Adrenal gland (tissue), 19 donors: ENCODE measurements at places on chromosomes 6 and 20. TPM values are rescaled to one million over a fixed set of nuclear protein-coding genes. Genes with fewer than 3 reads are reported as not detected.

GRCh38 chr20:33023439-33024242 lies 7.8 kb upstream of the BPIFB6 start:
- no peaks in the 10 kb centered on the region for H3K4me1 ChIP-seq
- H3K27me3 ChIP-seq, result no peaks in the 10 kb centered on the region

DNA sequence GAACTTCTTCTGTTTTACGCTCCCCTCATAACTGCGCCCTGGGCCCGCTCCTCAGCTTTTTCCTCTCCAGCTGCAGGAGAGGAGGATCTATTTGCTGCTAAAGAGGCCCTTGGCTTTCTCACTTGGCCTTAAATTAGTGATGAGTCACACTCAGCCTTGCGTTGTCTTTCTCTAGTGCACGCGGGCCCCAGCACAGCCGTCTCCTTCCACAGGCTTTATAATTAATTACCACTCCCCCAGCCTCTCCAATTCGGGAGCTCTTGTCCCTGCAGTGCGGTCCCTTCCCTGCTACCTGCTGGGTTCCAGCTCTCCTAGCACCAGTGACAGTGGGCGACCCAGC lies 25.2 kb downstream of the PACSIN1 start:
- H3K27me3 ChIP-seq, result no peaks in the 10 kb centered on the region
- DNase-seq, result peak; percentile 57
- peaks cover 5% of the 10 kb centered on the region for H3K4me1 ChIP-seq
- no peaks in the 10 kb centered on the region for H3K36me3 ChIP-seq
- no peak overlapping the region for H3K4me3 ChIP-seq

- no peak for DNase-seq
- H3K27me3 ChIP-seq, result no peaks in the 10 kb centered on the region
- H3K4me3 ChIP-seq, result no peak overlapping the region
- no peaks in the 10 kb centered on the region for H3K36me3 ChIP-seq
- H3K4me1 ChIP-seq, result peaks cover 27% of the 10 kb centered on the region
These were observed 19.5 kb upstream of the IER3 start for GRCh38 chr6:30763618-30764489.

DNA sequence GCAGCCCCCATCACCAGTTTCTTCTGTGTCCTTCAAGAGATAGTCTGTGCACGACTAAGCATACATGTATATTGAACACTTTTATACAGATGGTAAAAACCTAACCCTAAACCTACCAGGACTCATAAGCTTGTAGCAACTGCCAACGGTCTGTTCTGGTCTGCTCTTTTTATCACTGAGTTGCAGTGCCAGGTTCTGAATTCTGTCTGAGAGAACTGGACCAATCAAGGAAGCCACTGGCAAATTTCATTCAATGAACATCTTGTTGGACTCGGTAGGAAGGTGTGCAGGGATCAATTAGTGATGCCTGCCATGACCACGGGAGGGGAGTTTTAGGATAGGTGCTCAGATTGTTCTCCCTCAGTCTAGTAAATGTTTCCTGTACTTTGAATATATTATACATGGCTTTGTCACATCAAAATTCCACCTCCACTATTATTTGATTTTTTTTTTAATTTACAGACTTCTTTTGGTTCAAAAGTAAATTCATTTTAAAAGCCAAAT lies 146.8 kb downstream of the EYA2 start:
- H3K27ac ChIP-seq, result no peak overlapping the region
- no peak overlapping the region for H3K4me3 ChIP-seq
- no peaks in the 10 kb centered on the region for H3K36me3 ChIP-seq

DNA sequence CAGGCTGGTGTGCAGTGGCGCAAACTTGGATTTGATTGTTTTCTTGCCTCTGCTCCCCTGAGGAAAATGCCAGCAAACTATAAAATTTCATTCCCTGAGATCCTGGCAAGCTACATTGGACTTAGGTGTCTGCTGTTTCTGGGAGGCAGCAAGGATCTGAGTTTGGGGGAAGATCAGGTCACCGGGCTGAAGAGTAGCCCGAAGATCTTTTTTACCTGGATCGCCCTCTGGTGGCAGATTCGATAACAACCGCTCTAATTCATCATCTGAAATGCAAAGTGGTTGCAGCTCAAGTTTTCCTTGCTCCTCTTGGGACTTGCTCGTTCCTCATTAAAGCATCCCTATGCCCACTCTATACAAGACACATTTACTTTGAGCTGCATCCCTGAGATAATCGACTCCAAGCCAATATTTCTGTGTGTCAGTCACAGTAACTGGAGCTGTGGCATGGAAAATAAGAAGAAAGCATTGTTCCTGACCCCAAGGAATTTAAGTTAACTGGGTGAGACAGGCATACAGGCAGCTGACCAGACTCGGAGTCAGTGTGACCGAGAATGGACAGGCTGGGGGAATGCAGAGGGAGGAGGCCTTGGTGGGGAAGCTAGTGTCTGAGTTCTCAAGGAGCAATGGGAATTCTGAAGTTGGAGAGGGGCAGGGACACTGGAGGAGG lies 131.8 kb upstream of the PROKR2 start:
- H3K27me3 ChIP-seq, result peaks cover 18% of the 10 kb centered on the region
- peak; percentile 72 for DNase-seq
- no peak overlapping the region for H3K4me3 ChIP-seq
- no peaks in the 10 kb centered on the region for H3K4me1 ChIP-seq
- H3K27ac ChIP-seq, result no peak overlapping the region
- H3K36me3 ChIP-seq, result no peaks in the 10 kb centered on the region

DNA sequence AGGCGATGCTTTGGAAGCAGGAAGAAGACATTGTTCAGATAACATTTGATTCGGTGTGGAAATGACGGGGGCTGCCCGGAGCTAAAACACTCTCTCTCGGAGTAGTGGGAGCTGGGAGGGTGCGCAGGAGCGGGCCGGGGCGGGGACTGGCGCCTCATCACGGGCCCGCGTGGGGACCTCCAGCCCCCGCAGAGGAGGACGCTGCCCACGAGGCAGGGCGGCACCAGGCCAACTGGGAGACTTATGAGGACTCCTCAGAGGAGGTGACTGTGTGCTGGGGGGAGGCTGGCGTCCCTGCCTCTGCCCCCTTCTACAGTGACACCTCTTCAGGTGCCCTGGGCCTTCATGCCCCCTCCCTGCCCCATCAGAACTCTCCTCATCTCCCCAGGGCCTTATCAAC lies 15.2 kb downstream of the DDO start:
- no peaks in the 10 kb centered on the region for H3K27me3 ChIP-seq
- peaks cover 5% of the 10 kb centered on the region for H3K4me1 ChIP-seq
- DNase-seq, result no peak
- no peak overlapping the region for H3K4me3 ChIP-seq

Gene ENPP5
- 9.7 TPM for polyA plus RNA-seq

DNA sequence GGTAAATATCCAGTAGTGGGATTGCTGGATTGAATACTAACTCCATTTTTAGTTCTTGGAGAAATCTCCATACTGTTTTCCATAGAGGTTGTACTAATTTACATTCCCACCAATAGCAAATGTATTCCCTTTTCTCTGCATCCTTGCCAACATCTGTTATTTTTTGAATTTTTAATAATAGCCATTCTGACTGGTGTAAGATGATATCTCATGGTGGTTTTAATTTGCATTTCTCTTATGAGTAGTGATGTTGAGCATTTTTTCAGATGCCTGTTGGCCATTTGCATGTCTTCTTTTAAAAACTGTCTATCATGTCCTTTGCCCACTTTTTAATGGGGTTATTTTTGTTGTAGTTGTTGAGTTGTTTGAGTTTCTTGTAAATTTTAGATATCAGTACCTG lies 253.2 kb downstream of the HAO1 start:
- DNase-seq, result no peak
- no peaks in the 10 kb centered on the region for H3K27me3 ChIP-seq
- no peak overlapping the region for H3K27ac ChIP-seq
- no peaks in the 10 kb centered on the region for H3K4me1 ChIP-seq
- H3K4me3 ChIP-seq, result no peak overlapping the region

GRCh38 chr6:113018351-113019151 lies 671.4 kb downstream of the RFPL4B start:
- peak; percentile 64 for DNase-seq
- H3K27me3 ChIP-seq, result no peaks in the 10 kb centered on the region
- no peaks in the 10 kb centered on the region for H3K36me3 ChIP-seq
- peak overlapping the region; percentile 76 for H3K27ac ChIP-seq
- no peaks in the 10 kb centered on the region for H3K4me1 ChIP-seq

- DNase-seq, result no peak
- no peak overlapping the region for H3K27ac ChIP-seq
- no peak overlapping the region for H3K4me3 ChIP-seq
- H3K4me1 ChIP-seq, result no peaks in the 10 kb centered on the region
- H3K27me3 ChIP-seq, result no peaks in the 10 kb centered on the region
These were observed 239.0 kb upstream of the KCNQ5 start for GRCh38 chr6:72382602-72383529.

DNA sequence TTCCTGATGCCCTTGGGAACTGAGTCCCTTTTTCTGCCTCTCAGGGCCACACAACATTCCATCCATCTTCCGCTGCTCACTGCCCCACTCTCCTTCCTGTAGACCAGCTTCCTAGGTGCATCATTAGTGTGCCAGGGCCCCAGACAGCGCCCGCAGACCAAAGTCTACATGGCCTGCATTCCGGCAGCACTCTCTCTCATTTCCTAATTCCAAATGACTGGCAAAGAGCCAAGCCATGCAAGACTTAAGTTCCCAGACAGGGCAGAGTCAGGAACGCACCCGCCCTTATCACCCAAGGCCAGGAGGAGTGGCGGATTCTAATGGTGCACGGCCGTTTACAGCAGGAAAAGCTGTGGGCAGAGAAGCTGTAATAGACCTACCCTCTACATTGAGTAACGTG lies 159.8 kb upstream of the ARID1B start:
- peaks cover 5% of the 10 kb centered on the region for H3K4me1 ChIP-seq
- H3K36me3 ChIP-seq, result no peaks in the 10 kb centered on the region
- no peak overlapping the region for H3K27ac ChIP-seq
- no peaks in the 10 kb centered on the region for H3K27me3 ChIP-seq

Gene OR2J2
- not detected for polyA plus RNA-seq

GRCh38 chr6:119350202-119350951 lies 816 bp upstream of the MAN1A1 start:
- DNase-seq, result peak; percentile 57
- peak overlapping the region; percentile 100 for H3K4me3 ChIP-seq
- H3K4me1 ChIP-seq, result peaks cover 53% of the 10 kb centered on the region
- peak overlapping the region; percentile 98 for H3K27ac ChIP-seq
- no peaks in the 10 kb centered on the region for H3K36me3 ChIP-seq
- no peaks in the 10 kb centered on the region for H3K27me3 ChIP-seq

DNA sequence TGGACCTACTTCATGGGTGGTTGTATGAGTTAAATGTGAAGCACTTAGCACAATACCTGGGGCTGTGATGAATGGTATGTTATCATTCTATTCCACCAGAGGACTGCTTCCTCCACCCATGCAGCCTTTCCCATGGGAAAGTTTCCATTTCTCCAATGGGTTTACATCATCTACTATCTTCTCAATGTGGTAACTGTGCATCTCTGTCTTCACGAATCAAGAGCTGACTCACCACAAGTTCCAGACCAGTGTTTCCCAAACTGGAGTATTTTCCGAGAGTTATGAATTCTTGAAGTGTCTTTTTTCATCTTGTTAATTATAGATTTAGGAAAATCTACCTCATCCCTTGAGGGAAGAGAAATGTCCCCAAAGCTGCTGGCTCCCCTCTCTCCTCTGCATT lies 182.8 kb downstream of the UNC5CL start:
- H3K27ac ChIP-seq, result no peak overlapping the region
- DNase-seq, result no peak
- H3K36me3 ChIP-seq, result no peaks in the 10 kb centered on the region
- no peaks in the 10 kb centered on the region for H3K27me3 ChIP-seq
- H3K4me3 ChIP-seq, result no peak overlapping the region

DNA sequence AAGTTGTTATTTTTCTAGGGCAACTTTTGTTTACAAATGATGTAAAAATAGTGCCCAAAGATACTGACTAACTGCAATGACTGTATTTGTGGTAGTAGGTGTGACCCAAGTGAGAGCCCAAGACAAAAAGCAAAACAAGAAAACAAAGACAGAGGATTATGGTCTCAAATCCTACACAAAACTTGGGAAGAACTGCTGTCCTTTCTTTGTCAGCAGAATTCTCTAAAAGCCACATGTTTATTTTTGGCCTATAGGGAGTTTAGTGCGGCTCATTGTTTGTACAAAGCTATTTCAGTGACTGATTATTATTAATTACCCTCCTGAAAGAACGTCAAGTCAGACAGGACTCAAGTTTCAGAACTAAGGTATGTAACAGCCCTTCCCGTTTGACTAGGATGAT lies 509.2 kb upstream of the SLC35B3 start:
- H3K36me3 ChIP-seq, result no peaks in the 10 kb centered on the region
- H3K27ac ChIP-seq, result no peak overlapping the region
- no peaks in the 10 kb centered on the region for H3K27me3 ChIP-seq
- DNase-seq, result no peak
- no peak overlapping the region for H3K4me3 ChIP-seq
- H3K4me1 ChIP-seq, result no peaks in the 10 kb centered on the region

Gene KCNK16
- not detected for polyA plus RNA-seq

DNA sequence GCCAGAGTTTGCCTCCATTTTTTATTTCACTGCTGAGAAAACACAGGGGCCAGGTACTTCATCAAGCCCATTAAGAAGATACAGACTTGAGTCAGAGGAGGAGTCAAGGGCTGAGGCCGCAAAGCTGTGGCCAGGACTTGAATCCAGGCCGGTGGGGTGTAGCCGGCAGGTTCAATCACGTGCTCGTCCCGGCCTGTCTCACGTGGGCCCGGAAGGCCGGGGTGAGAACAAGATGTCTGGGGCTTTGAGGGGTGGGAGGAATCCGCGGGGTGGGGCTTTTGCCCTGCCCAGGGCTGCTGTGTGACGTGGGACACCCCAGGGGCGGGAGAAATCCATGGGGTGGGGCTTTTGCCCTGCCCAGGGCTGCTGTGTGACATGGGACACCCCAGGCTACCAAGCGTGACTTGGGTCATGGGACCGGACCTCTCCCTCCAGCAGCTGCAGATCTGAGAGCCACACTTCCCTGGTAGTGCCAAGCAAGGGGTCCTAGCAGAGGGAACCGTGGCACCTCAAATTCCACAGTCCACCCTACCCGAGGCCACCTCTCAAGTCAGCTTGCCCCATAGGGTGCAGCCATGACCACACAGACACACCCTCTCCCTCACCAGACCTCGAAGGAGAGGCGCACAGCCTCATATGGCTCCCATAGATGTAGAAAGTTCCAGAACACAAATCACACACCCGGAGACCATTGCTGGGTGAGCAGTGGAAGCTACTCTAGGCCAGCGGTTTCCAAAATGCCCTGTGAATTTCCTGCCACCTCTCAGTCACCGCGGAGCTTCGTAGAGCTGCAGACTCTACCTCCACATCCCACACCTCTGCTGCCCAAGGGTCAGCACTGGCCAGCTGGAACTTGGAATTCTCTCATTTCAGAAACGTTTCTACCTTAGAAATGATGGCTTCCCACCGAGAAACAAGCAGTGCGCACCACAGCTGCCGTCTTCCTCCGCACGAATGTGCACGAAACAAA lies 156.1 kb downstream of the DLL1 start:
- H3K27ac ChIP-seq, result no peak overlapping the region
- no peaks in the 10 kb centered on the region for H3K27me3 ChIP-seq
- no peak overlapping the region for H3K4me3 ChIP-seq
- no peaks in the 10 kb centered on the region for H3K4me1 ChIP-seq
- no peaks in the 10 kb centered on the region for H3K36me3 ChIP-seq
